ENCODE measurements at places on chromosomes 2 and 18. TPM values are rescaled to one million over a fixed set of nuclear protein-coding genes. Genes with fewer than 3 reads are reported as not detected.

GRCh38 chr2:138504546-138505235 is 3.1 kb downstream of the SPOPL start:
- peaks cover 2% of the 10 kb centered on the region for H3K4me1 ChIP-seq
- no peak overlapping the region for H3K4me3 ChIP-seq
- no peaks in the 10 kb centered on the region for H3K27me3 ChIP-seq

- no peak for DNase-seq
- H3K4me3 ChIP-seq: no peak overlapping the region
- peaks cover 22% of the 10 kb centered on the region for H3K4me1 ChIP-seq
- H3K27me3 ChIP-seq: no peaks in the 10 kb centered on the region
- no peaks in the 10 kb centered on the region for H3K36me3 ChIP-seq
- no peak overlapping the region for H3K27ac ChIP-seq
These were observed 21.7 kb upstream of the IHH start for GRCh38 chr2:219082332-219082958.

- H3K4me1 ChIP-seq: peaks cover 9% of the 10 kb centered on the region
- no peaks in the 10 kb centered on the region for H3K36me3 ChIP-seq
- no peak overlapping the region for H3K27ac ChIP-seq
- H3K27me3 ChIP-seq: no peaks in the 10 kb centered on the region
- H3K4me3 ChIP-seq: no peak overlapping the region
These were observed 72.5 kb upstream of the CYP1B1 start for GRCh38 chr2:38148501-38148900.

DNA sequence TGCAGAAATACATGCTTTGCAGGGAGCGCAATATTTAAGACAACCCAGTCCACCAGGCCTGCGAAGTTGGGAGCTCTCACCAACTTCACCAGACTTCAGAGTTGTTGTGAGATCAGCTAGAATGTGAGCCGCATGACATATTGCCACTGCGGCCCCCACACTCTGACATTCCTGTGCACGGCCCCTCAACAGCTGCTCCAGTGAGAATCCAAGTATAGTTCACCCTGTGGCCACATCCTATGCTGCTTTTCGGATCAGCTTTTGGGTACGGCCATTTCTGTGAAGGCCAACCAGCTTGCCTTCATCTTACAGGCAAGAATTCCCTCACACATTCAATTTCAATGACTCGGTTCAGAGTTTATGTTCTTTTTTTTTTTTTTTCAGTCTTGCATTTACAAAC is 177.8 kb downstream of the SOX11 start:
- no peaks in the 10 kb centered on the region for H3K4me1 ChIP-seq
- H3K27me3 ChIP-seq: no peaks in the 10 kb centered on the region
- no peaks in the 10 kb centered on the region for H3K36me3 ChIP-seq
- no peak overlapping the region for H3K4me3 ChIP-seq
- no peak overlapping the region for H3K27ac ChIP-seq
- DNase-seq: peak; percentile 42

- no peak overlapping the region for H3K4me3 ChIP-seq
- H3K36me3 ChIP-seq: no peaks in the 10 kb centered on the region
- DNase-seq: no peak
- no peaks in the 10 kb centered on the region for H3K4me1 ChIP-seq
- H3K27me3 ChIP-seq: no peaks in the 10 kb centered on the region
These were observed 62.8 kb downstream of the ICA1L start for GRCh38 chr2:202808754-202809153.

DNA sequence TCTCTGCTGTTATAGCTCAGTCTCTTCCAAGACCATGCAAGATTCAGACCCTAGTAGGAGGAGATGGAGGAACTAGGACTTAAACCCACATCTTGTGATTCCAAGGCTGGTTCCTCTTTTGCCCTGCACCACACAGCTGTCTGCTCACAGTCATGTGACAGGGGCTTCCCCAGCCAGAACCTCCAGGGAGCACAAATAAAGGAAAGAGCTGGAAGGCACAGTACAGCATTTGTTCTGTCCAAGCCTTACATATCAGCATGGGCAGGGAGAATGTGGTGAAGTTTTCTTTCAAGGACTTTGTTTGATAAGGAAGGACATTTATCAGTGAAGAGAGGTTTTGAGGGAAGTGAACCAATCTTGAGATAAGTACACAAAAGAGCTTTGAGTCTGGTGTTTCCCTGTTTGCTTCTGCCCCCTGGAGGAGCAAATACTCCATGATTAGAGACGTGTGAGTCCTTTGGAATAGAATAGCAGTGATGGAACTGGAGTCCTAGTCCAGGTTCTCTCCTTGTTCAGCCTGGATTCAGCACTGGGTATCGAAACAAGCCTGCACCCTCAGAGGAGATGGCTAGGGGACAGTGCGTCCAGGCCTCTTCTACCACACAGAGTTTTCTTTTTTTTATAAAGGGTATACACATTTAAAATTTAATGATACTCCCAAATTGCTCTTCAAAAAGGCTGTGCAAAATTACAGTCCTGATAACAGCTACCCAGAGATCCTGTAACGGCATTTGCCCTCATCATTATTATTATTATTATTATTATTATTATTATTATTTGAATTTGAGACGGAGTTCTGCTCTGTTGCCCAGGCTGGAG is 24.6 kb upstream of the CASP10 start:
- H3K4me1 ChIP-seq: peaks cover 7% of the 10 kb centered on the region
- H3K27me3 ChIP-seq: no peaks in the 10 kb centered on the region
- H3K27ac ChIP-seq: peak overlapping the region; percentile 44
- peak; percentile 73 for DNase-seq
- no peaks in the 10 kb centered on the region for H3K36me3 ChIP-seq
- no peak overlapping the region for H3K4me3 ChIP-seq

- DNase-seq: no peak
- H3K27me3 ChIP-seq: peaks cover 20% of the 10 kb centered on the region
- H3K4me3 ChIP-seq: no peak overlapping the region
- no peaks in the 10 kb centered on the region for H3K36me3 ChIP-seq
- H3K4me1 ChIP-seq: peaks cover 13% of the 10 kb centered on the region
- no peak overlapping the region for H3K27ac ChIP-seq
These were observed 2.0 kb upstream of the CHRND start for GRCh38 chr2:232523682-232524597.

DNA sequence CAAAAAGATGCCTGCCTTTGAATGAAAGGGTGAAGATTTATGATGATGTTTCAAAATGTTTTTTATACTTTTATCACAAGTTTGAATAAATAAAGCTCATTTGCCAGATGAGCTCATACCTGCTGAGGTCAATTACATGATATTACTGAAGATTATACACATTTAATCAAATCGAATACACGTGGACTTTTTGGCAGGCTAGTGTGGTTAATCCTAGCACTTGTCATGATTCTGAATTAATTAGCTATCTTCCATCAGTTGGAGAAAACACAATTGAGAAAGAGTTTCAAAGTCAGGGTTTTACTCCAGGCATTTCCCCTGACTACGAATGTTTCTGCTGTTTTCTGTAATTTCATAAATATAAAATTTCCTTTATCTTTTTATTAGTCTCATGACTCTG is 54.4 kb downstream of the LRPPRC start:
- peaks cover 80% of the 10 kb centered on the region for H3K36me3 ChIP-seq
- H3K4me3 ChIP-seq: no peak overlapping the region
- H3K27ac ChIP-seq: no peak overlapping the region
- no peaks in the 10 kb centered on the region for H3K27me3 ChIP-seq

Gene C18orf54
- 9.8 TPM for total RNA-seq

Gene STEAP3
- total RNA-seq: 2.2 TPM

Gene LINC00305
- total RNA-seq: not detected

Gene STARD6
- not detected for total RNA-seq

Gene MFSD6
- total RNA-seq: 14.4 TPM

Gene ANKRD36B
- 27.3 TPM for total RNA-seq

All from SJCRH30 (cell line).